NCI-H1048 (cell line): ENCODE measurements at places on chromosomes 3 and 15.

DNA sequence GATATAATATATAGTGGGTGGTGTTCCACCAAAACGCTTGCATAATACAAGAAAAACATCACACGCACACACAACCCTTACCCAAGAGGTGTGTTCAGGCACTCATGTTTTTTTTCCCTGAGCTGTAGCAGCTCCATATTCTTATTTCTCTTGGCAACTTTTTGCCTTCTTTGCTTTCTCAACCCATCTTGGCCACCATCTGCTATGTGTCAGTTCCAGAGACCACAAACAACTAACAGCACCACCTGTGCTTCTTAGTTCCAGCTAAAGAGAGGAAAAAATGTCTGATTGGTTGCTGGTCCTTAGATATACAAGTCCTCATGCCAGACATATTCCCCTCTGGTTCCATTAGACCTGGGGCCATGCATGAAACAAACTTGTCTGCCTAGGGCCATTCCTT, 11.9 kb downstream of the ACTC1 start:
- no peak for DNase-seq

DNA sequence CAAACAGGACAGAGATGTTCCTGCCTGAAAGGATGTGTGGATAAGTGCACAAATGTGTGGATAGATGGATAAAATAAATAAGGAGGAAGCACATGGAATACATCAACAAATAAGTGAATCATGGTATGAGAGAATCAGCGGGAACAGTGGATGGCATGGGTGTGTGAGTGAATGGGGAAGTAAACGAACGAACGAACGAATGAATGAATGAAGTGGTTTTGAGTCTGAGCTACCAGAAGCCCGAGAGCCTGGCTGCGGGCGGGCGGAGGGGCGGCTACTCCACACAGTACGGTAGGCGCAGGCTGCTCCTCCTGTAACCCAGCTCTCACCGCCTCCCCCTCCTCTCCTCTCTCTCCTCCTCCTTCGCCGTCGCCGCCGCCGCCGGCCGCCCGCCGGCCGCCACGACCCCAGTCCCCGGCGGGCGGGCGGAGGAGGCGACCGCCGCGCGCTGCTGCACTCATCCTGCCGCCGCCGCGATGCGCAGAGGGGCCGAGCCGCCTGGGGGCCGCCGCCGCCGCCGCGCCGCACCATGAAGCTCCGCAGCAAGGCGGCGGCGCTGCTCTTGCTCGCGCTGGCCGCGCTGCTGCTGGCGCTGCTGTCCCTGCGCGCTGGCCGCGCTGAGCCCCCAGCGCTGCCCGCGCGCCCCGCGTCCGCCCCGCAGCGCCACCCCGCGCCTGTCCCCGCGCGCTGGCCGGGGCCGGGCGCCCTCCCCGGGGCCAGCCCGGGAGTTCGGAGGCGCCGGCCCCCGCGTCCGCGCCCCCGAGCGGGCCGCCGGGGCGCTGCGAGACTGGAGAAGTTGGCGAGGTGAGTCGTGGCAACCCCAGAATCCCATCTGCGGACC, at the start of gene GXYLT2:
GXYLT2 (plus strand) TSS at position 342 of the 841 bp plus-strand sequence; CDS start at position 530, 188 bp downstream.
- DNase-seq: no peak

DNA sequence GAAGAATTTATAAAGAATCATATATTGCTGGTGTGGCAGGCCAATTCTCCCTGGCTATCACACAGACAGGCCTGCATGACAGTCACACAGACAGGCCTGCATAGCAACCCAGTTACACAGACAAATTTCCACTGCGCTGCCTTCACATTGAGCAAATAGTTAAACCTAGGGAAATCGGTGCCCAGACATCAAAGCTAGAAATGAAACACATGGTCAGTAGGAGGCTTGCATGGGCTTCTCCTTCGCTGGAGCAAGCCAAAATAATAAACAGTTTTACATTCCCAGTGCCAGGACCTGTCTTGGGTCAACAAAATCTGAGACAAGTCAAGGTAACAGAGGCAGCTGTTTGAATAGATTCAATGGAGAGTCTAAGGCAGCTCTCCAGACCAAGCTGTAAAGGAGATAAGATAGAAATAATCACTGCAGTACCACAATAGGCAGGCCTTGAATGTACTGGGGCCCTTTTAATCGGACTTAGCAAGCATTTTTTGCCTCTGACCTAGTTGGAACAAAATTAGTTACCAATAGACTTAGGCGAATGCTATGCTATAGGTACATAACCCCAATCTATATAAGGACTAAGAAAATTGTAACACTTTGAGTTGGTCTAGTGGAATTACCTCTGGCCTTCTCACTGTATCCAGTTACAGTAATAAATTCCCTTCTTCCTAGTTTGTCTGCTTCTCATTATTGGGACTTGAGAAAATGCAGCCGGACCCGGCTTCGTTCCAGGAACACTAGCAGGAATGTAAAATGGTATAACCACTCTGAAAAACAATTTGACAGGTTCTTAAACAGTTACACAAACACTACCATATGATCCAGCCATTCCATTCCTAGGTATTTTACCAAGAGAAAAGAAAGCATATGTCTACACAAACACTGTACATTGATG, 274.7 kb upstream of the UBE2E2 start:
- DNase-seq: no peak

DNA sequence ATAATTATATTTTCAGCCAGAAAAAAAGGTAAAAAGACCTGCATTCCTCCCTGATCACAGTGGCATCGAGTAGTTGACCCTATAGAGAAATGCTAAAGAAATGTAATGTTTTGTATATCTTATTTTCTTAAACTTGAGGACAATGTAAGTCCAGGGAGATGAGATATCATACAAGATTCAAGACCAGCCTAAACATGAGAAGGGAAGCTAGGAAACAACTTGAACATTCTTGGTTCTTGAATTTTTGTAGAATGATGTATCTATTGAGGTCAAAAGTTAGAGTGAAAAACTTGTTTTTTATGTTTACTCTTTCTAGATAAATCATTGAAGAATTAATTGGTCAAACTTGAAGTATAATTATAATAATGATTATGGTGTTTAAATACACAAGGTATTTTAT, 497.7 kb upstream of the TBL1XR1 start:
- no peak for DNase-seq

DNA sequence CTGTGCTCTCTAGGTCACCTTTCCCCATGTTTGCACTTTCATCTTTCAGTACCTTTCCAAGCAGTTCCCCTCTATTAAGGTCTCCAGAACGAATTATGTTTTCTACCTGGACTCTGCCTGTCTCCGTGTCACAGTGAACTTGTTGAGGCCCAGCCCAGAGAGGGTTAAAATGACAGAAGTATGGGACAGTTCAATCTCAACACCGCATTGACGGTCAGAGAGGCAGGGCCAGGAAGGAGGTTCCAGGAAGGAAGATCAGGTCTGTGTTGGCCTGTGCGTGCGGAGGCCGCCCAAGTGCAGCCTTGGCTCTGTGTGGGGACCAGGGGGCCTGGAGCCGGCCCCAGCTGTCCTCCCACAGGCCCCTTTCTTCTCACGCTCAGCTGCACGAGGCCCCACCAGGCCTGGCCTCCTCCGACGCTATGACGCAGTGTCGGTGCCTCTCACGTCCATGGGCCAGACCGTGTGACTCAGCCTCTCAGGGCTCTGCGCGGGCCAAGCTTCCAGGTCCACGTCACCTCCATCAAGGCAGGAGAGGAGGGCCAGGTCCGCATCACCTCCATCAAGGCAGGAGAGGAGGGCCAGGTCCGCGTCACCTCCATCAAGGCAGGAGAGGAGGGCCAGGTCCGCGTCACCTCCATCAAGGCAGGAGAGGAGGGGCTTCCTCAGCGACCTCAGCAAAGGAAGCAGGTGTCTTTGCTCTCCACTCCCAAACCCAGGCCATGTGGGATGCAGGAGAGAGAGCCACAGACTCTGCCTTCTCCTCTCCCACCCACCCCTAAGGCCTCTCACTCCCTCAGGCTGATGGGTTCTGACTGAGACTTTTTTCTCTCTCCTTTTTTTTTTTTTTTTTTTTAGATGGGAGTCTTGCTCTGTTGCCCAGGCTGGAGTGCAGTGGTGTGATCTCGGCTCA, 83.1 kb downstream of the CPN2 start:
- no peak for DNase-seq

GRCh38 chr3:136671921-136672320, 80.3 kb downstream of the STAG1 start:
- no peak for DNase-seq

- DNase-seq: no peak
Measured at GRCh38 chr3:164608554-164609276, 469.6 kb downstream of the SI start.

DNA sequence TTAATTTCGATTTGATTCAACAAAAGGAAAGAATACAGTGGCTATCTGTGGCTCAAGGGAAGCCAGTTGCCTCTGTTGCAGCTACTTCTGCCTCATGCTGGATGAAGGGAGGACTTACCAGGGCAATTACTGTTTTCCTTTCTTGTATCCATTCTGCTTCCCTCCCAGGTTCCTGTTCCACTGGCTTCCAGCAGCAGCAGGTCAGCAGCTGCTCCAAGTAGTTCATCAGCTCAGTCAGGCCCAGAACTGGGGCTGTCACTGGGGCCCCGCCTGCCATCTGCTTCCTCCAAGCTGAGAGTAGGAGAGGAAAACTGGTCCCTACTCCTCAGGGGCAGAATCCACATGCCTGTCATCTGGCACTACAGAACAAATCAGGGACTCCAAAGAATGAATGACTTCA, 48.6 kb upstream of the ULK4 start:
- no peak for DNase-seq

- no peak for DNase-seq
Measured at GRCh38 chr15:63381301-63382204, at the start of gene CA12. Gene CA12 (minus strand): TSS chr15:63381846. CDS start chr15:63381720, 126 bp downstream.

DNA sequence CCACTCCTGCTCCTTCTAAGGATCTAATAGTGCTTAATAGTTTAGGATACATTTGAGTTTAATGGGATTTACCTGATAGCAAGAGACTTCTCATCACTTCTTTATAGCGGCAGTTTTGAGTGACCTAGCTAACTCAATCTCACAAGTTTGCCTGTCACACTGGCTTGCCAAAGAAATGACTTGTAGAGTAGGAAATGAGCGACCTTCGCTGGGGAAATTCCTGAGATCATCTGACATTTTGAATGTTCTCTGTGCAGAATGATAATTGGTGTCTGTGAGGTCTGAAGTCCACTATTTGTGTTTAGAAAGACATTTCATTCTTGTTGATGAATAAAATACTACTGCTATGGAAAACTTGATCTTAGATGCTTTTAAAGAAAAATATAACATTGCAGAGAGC, 30.3 kb downstream of the SUCLG2 start:
- DNase-seq: no peak

DNA sequence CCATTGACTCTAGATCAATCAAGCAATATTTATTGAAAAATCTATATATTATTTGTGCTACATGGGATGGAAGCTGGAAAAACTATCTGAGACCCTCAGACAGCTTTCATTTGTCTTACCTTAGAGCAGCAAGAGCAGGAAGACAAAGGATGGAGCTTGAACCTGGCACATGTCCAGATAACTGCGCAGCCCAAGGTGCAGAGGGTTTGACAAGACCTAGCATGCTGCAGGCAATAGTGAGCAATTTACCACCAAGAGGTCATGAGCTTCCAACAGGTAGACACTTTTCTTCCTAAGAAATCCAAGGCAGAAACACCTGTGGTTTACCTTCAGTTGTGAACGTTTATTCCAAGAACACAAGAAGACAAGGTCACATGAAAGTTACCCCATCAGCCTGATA, 214.7 kb upstream of the NECTIN3 start:
- DNase-seq: no peak

GRCh38 chr3:127156338-127157050, 36.4 kb upstream of the PRR23E start:
- DNase-seq: no peak
